Ascending aorta (tissue), 2 donors: ENCODE measurements at places on chromosomes 1 and 21.
A peak's percentile ranks its signal among the peaks of the same experiment; 100 is the strongest.

- DNase-seq = no peak
Measured at GRCh38 chr21:24093032-24093431, 1514.2 kb downstream of the MRPL39 start.

- DNase-seq = no peak
Measured at GRCh38 chr1:193581341-193581740, 394.9 kb upstream of the B3GALT2 start.

GRCh38 chr1:20279509-20279908, 11.2 kb upstream of the VWA5B1 start:
- no peak for DNase-seq

DNA sequence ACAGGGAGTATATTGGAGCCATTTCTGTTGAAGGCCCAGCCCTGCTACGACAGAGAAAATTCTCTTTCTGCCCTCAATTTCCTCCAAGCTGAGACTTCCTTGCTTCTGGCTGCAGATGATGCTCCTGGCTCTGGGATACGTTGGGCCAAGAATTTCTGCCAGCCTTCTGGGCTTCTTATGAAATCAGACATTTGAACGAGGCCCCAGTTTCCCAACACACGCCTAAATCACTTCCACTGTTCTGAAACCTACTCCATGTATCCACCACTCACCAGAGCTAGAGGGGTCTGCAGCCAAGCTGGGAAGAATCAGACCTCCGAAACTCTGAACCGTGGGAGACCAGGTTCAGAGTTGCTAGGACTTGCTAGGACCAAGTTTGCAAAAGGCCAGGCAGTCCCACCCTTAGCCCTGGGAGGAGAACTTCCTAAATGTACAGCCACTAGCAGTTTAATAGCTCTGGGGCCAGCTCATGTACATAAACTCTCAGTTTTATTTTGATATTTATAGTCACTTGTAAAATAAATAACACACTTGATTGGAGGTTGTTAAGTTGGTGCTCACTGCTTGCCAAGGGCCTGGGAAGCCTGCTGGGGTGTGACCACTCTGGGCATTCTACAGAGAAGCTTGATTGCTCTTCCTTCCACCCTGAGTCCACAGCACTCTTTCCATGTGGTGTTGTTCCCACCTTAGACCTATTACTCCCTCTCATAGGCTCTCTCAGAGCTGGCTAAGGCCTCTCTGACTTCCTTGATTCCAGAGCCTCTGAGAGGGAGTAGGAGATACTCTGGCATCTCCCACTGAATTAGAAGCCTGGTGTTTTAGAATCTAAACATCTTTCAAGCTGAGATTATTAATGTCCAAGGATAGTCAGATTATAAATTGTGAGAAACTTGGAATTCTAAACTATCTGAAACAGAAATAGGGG, 83.4 kb upstream of the TRABD2B start:
- DNase-seq = no peak

GRCh38 chr1:155481741-155482241, 80.8 kb downstream of the ASH1L start:
- no peak for DNase-seq

- no peak for DNase-seq
Measured at GRCh38 chr1:167924543-167925231, 10.8 kb upstream of the ADCY10 start.

DNA sequence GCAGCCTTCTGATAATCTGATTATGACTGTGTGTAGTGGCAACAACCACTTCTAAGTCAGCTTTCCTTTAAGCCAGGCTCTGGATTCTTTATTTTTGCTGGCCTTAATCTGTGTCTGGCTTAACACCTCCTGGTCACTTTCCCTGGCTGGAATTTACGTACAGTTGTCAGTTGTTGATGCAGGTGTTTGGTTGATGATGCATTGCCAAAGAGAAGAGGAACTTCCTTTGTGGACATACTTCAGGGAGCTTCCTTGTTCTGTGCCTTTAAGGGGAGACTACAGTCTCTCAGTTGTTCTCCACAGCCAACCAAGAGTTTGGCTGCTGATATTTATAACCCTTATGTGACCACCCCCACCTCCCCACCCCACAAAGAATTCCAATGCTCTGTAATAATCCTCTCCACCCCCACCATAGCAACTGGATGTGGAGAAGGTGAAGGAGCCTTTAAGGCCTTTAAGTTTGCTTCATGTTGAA, 96.0 kb upstream of the BMP8A start:
- no peak for DNase-seq

DNA sequence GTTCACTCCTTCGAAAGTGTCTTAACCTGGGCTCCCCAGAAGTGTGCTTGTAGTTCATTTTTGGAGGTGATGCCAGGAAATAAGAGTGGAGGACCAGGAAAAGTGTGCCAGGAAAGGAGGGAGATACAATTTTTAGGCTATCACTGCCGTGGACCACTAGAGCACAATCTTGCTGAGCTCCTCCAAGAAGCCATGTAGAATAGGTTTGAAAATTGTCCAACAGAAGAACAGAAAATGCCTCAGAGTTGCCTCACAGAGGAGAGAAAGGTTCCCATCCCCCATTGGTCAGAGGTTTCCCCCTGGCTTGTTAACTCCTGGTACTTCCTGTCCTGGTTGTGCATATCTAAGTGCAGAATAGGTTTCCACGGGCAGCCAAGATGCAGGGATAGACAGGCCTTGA, 41.6 kb downstream of the CATSPERE start:
- no peak for DNase-seq

DNA sequence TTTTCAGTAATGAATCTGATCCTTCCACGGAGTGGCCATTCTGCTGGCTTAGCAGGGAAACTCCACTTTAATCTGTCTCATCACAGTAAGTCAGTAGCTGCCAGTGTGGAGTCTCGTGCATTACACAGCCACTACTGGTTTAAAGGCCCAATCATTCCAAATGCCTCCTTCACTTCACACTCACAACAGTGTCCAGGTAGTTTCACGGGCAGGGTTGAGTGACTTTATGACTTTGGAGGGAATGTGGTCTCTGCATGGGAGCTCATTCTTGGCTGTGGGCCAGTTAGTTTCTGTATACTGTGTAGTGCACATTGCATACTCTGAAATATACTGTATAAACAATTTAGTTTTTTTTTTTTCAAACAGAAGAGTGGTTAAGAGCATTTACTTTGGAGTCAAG, 34.6 kb upstream of the C1orf87 start:
- no peak for DNase-seq

GRCh38 chr21:44444286-44444931, 10.9 kb upstream of the LRRC3 start:
- no peak for DNase-seq

- DNase-seq = no peak
Measured at GRCh38 chr1:116449578-116449977, 76.5 kb downstream of the ATP1A1 start.

- no peak for DNase-seq
Measured at GRCh38 chr1:37602750-37603694, 7.3 kb upstream of the GNL2 start.

GRCh38 chr1:156666862-156667609, 10.2 kb downstream of the NES start:
- no peak for DNase-seq

- DNase-seq = no peak
Measured at GRCh38 chr1:244836584-244836983, 1.1 kb downstream of the COX20 start.

DNA sequence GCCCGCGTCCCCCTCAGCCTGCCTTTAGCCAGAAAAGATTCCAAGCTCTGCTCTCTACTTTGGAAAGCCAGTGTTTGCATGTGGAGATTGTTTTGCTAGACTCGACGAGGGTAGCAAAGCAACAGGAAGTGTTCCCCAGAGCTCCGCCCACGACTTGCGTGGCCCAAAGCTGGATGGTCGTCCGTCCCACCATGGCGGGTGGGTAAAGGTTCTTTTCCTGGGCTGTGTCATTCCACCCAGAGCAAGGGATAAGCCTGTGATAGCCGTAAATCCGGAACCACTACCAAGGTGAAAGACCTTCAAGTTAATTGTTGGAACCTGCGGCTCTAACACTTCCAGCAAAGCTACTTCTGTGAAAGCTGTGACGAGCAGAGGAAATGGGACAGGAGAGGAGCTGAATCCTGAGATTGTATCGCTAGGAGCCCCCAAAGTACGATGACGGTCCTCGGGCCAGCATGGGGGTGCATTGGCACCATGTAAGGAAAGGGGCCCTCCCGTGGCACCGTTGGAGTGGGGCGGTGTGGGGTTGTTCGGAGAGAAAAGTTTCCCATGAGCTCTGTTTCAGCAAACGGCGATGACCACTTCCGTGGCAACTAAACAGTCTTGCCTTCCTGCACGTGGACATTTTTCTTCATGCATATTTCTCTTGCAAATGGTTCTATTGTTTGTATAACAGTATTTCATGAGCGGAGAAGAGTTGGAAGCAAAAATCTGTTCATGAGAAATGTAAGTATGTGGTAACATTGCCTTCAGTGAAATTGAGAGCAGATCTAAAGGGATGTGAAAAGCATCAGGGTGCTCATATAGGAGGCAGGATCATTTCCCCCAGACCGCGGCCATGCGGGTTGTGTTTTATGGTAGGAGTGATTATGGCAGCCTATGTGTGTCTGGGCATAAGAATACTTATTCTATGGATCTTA, 8.4 kb downstream of the MX2 start:
- peak; percentile 58 for DNase-seq

- no peak for DNase-seq
Measured at GRCh38 chr1:241531195-241532161, 700 bp upstream of the KMO start.

DNA sequence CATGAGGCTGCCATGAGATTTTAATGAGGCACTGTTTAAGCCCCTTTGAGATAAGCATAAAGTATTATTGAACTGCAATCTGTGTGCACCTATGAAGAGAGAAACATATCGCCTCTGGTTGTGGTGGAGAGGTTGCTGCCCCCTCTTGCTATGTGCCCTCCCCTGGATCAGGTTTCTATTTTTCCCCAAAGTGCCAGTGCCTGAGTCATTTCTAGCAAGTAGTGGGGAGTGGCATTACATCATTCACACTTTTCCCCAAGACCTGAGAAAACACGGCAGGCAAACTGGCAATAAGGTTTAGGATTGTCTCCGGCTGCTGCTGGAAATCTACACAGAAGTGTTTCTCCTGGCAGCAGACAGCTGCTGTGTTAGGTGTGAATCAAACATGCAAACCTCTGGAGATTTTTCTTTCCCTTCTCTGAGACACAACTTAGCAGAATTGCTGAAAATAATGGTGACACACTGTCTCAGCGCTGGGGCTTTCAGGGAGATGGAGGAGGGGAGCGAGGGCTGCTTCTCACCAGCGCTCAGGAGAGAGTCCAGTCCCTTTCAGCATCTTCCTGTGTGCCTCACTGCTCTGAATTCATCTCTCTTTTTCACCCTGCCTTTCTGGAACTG, 13.7 kb upstream of the RGS16 start:
- peak; percentile 41 for DNase-seq

DNA sequence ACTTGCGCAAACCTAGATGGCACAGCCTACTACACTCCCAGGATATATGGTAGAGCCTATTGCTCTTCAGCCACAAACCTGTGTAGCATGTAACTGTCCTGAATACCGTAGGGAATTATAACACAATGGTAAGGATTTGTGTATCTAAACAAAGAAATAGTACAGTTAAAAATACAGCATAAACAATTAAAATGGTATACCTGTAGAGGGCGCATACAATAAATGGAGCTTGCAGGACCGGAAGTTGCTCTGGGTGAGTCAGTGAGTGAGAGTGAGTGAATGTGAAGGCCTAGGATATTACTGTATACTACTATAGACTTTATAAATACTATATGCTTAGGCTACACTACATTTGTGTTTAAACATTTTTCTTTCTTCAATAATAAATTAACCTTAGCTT, 99.3 kb downstream of the PLD5 start:
- DNase-seq = no peak

DNA sequence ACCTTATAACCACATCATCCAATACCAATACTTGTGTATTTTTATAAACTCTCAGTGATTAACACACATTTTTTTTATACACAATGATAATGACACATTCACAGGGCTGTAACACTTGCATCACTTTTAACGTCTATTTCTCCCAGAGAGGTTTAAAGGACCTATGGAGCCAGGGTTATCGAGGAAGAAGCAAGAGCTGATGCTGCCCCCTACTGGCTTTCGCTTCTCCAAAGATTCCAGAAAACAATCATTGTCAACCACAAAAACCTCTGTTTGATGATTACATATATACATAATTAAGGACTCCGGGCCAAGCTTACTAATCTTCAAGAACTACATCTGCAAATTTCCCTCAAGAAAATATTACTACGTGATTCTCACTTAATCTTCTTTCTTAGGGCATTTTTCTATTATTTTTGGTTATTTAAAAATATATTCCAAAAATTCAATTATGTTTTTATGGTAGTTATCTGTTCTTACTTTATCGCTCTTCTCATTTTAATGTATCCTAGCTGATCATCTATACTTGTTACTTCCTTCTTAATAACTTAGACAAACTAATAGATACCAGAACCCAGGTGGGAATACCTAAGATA, 214.5 kb downstream of the VAV3 start:
- no peak for DNase-seq

- DNase-seq = no peak
Measured at GRCh38 chr1:217524787-217525520, 105.9 kb downstream of the GPATCH2 start.

DNA sequence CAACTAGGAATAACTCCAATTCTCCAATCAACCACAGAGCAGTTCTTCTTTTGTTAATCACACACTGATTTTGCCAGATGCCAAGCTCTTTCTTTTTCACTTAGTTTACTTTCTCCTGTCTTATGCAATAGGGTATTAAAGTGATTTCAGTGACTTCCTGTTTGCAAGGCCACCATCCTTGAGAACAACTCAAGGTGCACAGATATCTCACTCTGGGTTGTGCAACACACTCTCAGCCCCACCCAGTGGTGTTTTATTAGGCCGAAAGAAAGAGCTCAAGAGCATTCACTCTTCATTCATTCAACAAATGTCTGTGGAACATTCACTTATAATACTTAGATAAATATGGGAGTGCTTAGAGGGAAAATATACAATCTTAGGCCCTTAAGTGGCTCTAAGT, 352.5 kb downstream of the ZNF326 start:
- no peak for DNase-seq

GRCh38 chr1:18062185-18062584, 45.4 kb upstream of the IGSF21 start:
- DNase-seq = no peak

DNA sequence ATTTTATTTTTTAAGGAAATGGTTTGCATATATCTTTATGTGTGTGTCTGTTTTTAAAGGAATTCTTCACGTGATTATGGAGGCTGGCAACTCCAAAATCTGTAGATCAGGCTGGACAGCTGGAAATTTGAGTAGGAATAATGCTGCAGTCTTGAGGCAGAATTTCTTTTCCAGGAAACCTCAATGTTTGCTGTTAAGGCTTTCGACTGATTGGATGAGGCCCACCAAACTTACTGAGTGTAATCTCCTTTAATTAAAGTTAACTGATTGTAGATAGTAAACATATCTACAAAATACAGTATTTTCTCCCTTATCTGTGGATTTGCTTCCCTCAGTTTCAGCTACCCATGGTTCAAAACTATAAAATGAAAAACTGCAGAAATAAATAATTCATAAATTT, 883.1 kb downstream of the TTLL7 start:
- DNase-seq = no peak

- DNase-seq = no peak
Measured at GRCh38 chr1:3770047-3770765, 2.3 kb upstream of the SMIM1 start.
